ENCODE measurements at places on chromosomes 5 and 9.

- no peak for DNase-seq
These were observed 11.5 kb downstream of the STKLD1 start for GRCh38 chr9:133387680-133388079.

GRCh38 chr9:69874301-69875060, 53.9 kb downstream of the CFAP95 start:
- no peak for DNase-seq

- DNase-seq = no peak
These were observed 138.7 kb upstream of the PITX1 start for GRCh38 chr5:135172718-135173117.

DNA sequence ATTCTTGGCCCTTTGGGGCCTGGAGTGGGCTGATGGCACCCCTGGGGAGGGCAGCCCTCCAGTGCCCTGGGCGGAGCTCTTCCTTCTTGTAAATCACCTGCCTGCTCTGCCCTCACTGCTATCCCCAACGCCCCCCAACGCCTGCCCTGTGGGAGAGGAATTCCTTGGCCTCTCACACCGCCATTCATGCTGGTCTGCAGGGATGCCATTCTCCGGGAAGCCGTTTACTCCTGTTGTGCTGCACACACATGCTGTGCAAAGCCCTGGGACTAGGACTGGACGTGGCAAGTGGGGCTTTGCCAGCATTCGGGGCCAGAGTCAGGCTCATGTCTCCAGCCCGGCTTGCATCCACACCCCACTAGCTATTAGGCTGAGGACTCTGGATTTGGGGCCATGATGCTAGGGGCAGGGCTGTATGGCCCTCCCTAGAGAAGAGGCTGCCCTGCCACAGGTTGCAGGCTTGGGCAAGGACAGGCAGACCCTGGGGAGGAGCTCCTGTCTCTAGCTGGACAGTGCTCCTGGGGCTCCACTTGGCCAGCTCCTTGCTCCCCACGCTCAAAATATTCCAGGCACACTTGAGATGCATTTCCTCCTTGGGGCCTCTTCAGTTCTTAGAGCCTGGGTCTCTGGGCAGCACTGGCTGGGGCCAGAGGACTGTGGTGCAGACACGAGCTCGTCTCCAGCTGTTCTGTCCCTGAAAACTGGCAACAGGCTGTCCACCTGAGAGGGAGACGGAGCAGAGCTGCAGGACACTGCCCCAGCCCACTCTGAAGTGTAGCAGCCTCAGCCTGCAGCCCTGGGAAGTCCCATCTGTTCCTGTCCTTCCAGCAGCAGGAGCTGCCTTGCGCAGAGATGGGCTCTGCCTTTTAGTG, 226.9 kb downstream of the CACNA1B start:
- DNase-seq = no peak

DNA sequence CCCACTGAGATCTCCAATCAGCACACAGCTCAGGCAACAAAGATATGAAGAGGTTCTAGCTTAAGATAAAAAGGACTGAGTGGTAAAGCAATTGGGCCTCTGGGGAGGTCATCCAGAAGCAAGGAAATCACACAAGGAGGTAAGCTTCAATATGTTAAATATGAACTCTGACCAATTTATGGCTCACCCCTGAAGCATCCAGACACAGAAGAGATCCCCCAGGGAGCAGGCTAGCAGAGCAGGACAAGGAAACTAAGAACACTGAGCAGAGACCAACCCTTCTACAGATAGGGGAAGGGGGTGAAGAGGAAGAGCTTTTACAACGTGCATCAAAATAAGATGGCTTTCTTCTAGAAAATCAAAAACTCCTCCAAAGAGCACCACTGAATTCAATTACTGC, 616.2 kb downstream of the DNAH5 start:
- no peak for DNase-seq

GRCh38 chr5:38806775-38807258, 39.0 kb upstream of the OSMR start:
- DNase-seq = no peak

- no peak for DNase-seq
These were observed 227.3 kb downstream of the MCTP1 start for GRCh38 chr5:95057615-95058014.

GRCh38 chr9:92696619-92697018, 26.7 kb upstream of the IPPK start:
- no peak for DNase-seq

DNA sequence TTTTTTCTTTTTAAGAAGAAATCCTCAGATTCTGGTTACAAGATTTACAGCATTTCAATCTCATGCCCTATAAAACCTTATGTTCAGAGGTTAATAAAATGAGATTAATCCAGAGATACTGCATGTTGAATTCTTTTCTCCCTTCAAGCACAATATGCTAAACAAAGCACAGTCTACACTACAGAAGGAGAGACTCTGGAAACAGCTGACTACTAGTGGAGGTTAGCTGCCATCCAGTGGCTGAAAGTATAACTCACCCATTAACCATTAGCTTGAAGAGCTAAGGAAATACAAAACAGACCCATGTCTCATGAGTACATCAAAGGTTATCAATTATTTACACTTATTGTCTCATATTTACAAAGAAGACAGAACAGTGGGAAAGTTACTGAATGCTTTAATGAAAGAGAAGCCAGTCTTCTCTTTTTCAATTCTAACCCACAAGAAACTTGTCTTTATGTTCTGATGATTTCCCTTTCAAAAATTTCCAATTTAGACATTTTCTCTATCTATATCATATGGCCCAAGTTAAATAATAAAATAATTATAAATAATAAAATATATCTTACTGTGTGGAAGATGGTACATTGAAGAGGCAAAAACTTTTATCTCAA, 12.7 kb upstream of the DNAH5 start:
- DNase-seq = no peak
